ENCODE measurements at places on chromosomes 16 and 17. TPM values are rescaled to one million over a fixed set of nuclear protein-coding genes. Genes with fewer than 3 reads are reported as not detected.

- no peak for DNase-seq
These were observed 494.9 kb upstream of the RBFOX1 start for GRCh38 chr16:6837722-6838121.

- DNase-seq = no peak
These were observed 24.4 kb downstream of the MPP2 start for GRCh38 chr17:43882761-43883415.

- DNase-seq = no peak
These were observed 17.8 kb upstream of the NTN1 start for GRCh38 chr17:9003355-9004131.

DNA sequence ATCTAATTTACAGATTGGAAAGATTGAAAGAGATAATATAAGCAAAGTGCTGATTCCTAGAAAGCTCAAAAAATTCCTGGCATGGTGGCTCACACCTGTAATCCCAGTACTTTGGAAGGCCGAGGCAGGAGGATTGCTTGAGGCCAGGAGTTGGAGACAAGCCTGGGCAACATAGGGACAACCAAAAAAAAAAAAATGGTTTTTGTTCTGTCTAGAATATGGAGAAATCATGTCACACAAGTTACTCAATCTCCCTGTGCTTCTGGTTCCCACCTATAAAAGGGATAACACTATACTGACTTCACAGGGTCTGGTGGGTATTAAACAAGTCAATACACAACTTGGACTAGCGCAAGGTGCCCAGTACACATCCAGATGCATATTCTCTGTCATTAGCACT, 18.4 kb downstream of the ARHGAP17 start:
- DNase-seq = no peak

DNA sequence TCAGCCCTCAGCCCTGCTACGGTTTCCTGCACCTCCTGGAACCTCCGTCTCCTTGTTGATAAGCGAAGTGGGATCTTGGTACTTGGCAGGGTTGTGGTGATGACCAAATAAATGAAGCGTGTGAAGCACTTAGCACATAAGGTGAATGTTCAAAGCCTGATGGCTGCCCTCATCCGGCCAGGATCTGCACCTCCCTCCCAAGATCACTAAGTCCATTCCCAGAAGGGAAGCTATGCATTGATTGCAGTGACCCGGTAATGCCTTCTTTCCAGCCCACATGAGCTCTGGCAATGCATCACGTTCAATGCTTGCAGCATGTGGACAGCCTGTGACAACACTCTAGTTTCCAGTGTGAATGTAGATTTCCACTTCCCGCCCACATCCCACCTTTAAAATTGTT, 24.9 kb upstream of the RHOT1 start:
- DNase-seq = no peak

Gene NT5M
- 5.8 TPM for total RNA-seq

Measured in activated T-helper 1 cell treated with anti-CD3 and anti-CD28 coated beads, Interleukin-12 subunit alpha, Interleukin-12 subunit beta, Interleukin-2, Interleukin-4 antibody, amounts not matched to agents 30 ng/mL and 10 ng/mL and 1 ng/mL, durations not matched to agents 14 hours and 24 hours and 36 hours (primary cell).